ENCODE measurements at places on chromosomes 16 and 17.
A peak's percentile ranks its signal among the peaks of the same experiment; 100 is the strongest.

DNA sequence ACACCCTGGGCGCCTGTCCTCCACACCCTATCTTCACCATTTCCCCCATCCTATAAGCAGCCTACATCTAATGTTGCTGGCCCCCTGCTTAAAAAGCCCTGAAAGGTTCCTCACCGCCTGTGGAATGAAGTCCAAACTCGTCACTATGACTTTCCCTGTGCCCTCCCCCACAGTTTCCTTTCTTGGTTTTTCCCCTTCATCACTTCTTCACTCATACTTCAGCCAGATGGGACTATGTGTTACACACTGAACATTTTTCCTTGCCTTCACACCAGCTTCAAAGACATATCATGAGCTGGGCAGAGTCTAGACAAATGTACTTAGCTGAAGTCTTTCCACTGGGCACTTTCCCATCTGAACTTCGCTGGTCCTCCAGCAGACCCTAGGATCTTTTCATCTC lies 1.5 kb upstream of the MARCHF10 start:
- DNase-seq, result no peak

GRCh38 chr17:17364338-17364667 lies 61.1 kb downstream of the NT5M start:
- no peak for DNase-seq

- no peak for DNase-seq
Measured at GRCh38 chr16:35636480-35637230, 2177.2 kb downstream of the TP53TG3F start.

- DNase-seq, result no peak
Measured at GRCh38 chr17:68698746-68699145, 97.6 kb upstream of the FAM20A start.

DNA sequence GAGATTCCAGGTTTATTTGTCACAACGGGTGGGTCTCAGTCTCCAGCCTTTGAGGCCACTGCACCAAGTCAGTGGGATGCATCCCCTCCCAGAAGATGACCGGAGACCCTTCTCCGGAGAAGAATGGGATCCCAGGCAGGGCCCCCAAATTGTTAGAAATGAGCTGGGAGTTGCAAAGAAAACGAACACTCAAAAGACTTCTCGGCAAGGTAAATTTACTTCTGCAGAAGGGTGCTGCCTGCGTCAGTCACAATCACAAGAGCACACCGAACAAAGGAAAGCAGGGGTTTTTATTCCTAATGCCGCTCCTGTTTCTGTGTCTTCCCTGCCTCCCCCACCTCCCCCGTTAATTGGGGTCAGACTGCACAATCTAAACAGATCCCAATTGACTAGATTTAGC lies 61.4 kb downstream of the ATF7IP2 start:
- DNase-seq, result no peak

GRCh38 chr17:83203472-83204221 lies 124.2 kb downstream of the METRNL start:
- DNase-seq, result no peak

DNA sequence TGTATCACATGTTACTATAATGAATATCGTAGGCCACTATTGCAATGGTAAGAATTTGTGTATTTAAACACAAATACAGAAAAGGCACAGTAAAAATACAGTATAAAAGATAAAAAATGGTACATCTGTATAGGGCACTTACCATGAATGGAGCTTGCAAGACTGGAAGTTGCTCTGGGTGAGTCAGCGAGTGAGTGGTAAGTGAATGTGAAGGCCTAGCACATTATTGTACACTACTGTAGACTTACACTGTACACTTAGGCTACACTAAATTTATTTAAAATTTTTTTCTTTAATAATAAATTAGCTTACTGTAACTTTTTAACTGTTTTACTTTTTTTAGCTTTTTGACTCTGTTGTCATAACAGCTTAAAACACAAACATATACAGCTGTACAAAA lies 42.5 kb downstream of the AKAP10 start:
- peak; percentile 11 for DNase-seq

Measured in mammary epithelial cell (primary cell).